ENCODE measurements at places on chromosomes 2 and 18.

DNA sequence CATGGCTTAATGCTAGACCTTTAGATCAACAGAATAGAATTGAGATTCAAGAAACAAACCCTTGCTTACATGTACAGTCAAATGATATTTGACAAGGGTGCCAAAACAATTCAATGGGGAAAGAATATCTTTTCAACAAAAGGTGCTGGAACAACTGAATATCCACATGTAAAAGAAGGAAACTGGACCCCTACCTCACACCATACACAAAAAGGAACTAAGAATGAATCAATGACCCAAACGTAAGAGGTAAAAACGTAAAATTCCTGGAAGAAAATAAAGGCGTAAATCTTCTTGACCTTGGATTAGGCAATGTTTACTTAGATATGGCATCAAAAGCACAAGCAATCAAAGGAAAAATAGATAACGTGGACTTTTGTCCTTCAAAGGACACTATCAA is 43.1 kb downstream of the BAZ2B start:
- no peak for DNase-seq

GRCh38 chr2:115161081-115161770 is 718.8 kb downstream of the DPP10 start:
- DNase-seq, result no peak

DNA sequence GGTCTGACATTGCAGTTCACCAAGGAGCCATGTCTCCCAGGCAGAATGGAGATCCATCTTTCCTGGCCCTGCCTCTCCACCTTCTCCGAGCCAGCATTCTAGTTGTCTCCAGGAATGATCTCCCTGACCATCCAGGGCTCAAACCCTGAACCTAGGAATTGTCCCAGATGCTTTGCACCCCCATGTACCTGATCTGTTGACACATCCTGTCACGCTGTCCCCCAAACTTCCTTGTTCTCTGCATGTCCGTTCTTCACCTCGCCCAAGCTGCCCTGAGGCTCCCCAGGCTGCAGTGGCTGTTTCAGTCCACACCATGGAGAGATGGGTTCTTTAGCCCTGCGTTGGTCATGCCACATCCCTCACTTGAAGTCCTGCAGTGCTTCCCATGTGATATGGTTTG is 7.0 kb upstream of the MBP start:
- no peak for DNase-seq

DNA sequence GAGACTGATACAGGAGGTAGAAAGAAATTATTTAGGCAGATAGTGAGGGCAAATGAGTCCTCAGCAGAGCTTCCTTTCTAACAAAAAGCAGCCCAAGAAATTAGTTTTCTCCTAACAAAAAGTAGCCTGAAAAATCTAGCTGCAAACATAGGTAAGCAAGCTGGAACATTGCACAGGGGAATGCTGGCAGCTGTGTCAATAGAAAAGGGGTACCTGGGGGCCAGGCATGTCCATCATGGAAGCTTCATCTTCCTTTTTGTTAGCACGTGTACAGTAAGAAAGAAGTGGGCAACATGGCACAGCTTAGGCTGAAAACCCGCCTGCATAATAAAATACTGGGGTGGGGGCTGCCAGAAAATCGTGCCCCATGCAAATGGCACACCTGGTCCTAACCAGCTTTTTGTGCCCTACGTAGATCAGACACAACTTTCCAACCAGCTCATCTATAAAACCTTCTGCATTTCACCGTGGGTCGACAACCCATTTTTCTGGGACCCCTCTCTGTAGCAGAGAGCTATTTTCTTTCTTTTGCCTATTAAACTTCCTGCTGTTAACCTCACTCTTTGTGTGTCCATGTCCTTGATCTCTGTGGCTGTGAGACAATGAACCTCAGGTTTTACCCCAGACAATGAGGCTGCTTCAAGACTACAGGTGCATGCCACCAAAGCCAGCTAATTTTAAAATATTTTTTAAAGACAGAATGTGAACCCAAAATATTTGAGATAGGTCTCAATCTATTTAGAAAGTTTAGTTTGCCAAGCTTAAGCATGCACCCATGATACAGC is 6.6 kb upstream of the MTHFD2 start:
- DNase-seq, result no peak

GRCh38 chr2:29108225-29108624 is 7.0 kb upstream of the CLIP4 start:
- DNase-seq, result no peak

DNA sequence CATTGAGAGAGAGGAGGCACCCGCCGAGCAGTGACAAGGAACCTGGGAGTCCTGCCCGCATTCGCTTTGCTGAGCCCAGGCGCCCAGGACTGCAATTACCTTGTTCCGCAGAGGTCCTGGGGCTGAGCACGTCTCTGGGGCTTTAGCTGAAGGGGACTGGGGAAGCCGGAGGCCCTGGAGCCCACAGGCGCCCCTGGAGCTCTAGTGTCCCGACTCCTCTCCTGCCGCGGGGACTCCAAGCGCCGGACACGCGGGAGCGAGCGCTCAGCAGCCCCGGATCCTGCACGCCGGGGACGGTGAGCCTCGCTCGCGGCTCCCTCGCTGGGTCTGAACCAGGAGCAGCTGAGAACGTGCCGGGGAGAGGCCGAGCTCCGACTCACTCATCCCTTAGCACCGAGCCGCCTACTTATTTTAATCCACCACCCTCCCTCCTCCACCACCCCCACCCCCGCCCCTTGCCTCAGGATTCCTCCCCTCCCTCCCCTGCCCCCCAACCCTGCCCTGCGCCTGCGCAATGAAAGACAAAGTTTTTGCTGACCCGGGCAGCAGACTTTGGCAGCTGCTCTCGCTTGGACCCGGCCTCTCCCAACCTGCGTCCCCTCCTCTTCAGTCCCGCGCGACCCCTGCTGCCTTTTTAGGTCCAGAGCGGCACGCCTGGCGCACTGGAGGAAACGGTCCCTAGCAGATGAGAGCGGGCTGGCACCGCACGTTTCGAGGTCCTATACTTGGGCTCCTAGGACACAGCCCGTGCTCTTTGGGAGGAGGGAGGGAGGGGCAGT is at the start of gene OSR1:
Gene OSR1, minus strand, starts transcription at position 382 of the 779 bp plus-strand sequence. CDS start 4,818 bp downstream, outside the sequence.
- no peak for DNase-seq

All from activated CD4-positive, CD25-positive, alpha-beta regulatory T cell (primary cell).